ENCODE measurements at places on chromosomes 5 and 9.

- no peak for DNase-seq
These were observed 150.4 kb downstream of the RGS3 start for GRCh38 chr9:113613815-113614413.

GRCh38 chr9:31996331-31996730 lies 388.1 kb upstream of the ACO1 start:
- no peak for DNase-seq

DNA sequence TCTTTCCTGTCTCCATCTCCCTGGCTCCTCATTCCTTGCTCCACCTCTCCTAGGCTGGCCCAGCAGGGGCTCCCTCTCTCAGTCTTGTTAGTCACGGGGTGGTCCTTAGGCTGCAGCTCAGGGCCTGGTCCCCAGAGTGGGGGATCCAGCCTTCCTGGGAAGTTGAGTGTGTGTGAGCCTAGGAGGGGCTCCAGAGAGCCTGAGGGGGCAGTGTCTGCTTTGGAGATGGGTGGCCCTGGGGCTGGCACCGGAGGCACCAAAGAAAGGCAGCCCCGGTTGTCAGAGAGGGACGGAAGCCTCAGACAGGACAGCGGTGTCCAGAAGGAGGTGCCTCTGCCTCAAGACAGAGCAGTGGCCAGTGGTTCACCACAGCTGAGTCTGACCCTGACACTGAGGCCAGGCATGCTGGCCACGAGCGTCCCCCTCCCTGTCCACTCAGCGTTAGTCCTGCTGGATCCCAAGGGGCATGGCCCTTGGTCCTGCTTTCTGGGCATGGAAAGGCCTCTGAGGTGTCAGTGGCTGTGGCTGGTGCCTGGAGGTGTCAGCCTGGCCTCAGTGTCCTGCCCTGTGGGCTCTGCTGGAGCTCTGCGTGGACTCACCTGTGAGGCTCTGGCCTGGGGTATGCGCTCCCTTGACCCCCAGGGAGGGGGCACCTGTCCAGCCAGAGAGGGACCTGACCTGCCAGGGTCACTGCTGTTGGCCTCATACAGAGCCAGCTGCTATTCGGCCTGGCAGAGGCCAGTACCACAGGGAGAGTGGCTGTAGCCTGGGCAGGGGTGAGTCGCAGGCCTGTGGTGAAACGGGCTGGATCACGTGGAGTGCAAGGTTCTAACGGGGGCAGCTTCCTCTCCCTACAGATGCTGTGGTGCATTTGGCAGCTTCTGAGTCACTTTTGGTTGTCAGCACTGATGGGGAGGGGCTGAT lies 130.6 kb downstream of the CACNA1B start:
- no peak for DNase-seq

- peak; percentile 6 for DNase-seq
These were observed 639 bp downstream of the INVS start for GRCh38 chr9:100099722-100100042.

DNA sequence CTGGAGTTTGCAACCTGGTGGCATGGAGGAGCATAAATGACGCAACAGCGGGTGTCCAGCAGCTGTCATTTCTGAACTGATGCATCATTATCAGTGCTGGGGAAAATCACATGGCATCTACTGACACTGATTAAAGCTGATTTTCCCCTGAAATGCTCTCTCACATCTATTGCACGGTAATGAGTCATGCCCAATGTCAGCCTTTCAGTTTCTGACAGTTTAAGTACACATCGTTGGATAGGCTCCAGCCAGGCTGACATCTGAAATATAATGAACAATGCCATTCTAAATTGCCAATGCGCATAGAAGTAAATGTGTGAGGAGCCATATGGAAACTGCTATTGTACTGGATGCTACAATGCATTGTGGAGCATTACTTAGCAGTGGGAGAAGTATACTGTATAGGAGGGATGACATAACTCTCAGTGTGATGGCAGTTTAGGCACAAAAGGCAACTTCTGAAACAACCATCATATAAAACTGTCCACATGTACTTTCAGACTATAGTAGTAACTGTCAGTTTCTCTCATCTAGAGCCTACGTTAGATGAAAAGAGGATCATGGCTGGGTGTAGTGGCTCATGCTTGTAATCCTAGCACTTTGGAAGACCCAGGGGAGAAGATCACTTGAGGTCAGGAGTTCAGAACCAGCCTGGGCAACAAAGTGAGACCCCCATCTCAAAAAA lies 389.3 kb upstream of the DMAC1 start:
- DNase-seq = no peak

DNA sequence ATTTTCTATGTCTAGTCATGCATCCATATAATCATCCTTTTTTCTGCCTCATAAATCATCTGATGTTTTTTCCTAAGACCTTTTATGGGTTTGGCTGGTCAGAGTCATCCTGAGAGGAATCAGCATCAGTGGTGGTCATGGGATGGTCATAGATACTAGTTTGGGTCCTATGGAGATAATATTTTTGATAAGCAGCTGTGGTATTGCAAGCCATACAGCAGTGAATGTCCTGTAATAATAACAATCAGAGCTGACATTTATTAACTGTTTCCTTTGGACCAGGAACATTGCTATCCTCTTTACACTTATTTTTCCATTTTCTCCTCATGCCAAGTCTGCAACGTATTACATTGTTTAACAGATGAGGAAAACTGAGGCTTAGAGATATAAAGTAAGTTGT lies 83.1 kb downstream of the TEX10 start:
- no peak for DNase-seq

DNA sequence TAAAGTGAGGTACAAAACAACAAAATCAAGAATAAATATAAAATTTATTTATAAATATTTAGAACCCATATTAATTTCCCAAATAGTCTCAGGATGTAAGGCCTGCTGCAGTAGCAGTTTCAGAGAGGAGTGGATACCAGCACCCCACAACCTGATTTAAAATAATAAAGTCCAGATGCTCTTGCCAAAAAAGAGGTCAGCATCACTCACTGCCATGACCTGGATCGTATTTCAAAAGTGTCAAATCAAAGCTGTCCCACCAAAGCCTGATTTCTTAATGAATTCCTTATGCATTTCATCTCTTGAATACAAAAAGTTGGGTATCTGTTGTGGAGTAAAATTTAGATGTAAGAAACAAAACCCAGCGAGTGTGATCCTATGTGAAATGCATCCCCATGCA lies 58.0 kb upstream of the ROR2 start:
- no peak for DNase-seq

GRCh38 chr9:34171753-34172535 lies 6.9 kb upstream of the UBAP1 start:
- DNase-seq = no peak

GRCh38 chr5:17257705-17258273 lies 40.4 kb downstream of the BASP1 start:
- DNase-seq = no peak

DNA sequence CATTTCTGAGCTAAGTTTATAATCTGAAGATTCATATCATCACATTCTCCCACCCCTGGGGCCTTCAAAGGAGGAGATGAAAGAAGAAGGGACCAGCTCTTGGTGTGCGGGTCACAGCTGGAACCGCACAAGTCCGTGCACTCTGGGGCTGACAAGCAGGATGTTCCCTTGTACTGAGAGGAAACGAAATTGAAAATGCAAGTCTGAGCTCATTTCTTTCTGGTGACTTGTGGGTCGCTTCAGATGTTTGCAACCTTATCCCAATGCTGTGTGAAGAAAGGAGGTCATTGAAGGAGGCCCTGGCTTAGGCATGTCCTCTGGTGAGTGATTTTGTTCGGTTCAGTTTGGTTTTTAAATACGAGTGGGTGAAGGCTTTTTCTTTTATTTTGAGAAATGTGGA lies 59.6 kb downstream of the C9orf152 start:
- peak; percentile 43 for DNase-seq

- DNase-seq = no peak
These were observed 5.6 kb upstream of the HNRNPAB start for GRCh38 chr5:178198706-178199105.

DNA sequence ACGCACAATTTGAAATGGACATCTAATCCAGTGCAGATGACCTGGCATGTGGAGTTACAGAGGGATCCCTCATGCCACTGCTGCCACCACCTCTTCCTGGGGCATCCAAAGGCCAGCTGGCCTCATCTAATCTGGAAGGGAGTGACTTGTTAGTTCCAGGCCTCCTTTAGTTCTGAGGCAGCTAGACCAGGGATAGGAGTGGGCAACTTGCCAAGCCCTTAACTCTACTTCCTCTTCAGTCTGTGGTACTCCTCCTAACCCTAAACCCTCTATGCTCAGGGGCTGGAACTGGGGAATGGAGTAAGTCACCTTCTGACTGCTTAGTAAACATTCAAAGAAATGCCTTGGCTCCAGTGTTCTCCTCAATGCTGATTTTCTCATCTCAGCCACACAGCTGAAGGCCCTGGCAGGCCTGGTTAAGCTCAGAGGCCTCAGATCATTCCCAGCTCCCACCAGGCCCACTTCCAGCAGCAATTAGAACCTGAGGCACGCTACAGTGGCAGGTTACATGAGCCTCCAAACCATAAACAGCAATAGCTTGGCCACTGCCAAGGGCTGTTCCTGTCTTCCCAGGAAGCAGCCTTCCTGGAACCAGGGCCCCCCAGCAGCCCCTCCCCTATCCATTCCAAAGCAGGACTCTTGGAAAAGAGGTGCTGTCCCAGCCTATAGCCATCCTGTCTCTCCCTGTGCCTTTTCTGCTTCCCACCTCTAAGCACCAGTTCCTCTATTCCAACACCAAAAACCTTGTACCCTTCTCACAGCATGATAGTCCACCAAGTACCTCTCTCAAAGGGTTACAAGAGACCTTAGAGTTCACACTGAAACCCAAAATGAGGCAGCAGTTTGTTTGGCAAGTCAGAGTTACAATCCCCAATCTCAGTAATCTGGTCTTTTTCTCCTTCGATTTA lies 2.0 kb downstream of the EIF4EBP3 start:
- no peak for DNase-seq

DNA sequence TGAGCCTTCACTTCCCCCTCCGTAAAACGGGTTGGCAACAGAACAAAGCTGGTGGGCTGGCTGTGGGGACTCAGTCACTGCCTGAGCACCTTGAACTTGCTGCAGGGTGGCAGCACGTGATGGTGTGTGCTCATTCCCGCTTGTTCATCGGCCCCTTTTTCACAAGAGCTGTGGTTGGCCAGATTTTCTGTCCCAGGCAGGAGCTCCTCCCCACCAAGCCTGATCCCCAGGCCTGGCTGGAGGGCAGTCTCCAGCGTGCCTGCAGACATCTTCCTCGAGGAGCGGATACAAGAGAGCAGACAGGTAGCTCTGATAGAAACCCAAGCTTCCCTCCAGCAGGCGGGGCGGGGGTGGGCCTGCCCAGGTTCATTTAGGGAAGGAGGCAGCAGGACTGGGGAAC lies 61.9 kb upstream of the ORM1 start:
- no peak for DNase-seq

DNA sequence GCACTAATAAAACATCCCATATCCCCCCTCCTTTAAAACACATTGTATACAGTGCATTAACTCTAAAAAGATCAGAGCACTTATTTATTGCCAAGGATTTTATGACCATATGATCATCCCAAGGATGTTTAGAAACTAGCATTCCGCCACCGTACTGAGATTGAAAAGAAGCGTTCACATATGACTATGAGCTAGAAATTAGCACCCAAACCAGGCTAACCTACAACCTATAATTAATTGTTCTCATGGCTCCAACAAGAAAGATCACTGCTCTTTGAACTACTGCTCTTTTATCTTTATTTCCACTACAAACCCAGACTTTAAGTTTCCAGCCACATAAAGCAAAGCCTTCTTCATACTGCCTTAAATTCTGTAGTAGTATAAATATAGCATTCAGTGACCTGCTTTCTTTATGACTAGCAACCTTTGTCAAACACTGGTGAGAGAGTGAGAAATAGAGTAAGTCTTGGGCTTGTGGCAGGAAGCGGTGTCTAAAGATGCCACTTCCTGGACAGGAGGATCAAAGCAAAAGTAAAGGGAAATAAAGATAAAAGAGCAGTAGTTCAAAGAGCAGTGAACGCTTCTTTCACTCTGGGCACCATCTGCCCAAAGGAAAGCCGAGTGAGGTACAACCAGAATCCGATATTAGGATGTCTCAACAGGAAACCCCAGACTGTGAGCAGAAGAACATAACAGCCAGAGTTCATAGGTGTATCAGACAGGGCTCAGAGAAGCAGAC lies 151.1 kb upstream of the ERCC6L2 start:
- DNase-seq = peak; percentile 28

DNA sequence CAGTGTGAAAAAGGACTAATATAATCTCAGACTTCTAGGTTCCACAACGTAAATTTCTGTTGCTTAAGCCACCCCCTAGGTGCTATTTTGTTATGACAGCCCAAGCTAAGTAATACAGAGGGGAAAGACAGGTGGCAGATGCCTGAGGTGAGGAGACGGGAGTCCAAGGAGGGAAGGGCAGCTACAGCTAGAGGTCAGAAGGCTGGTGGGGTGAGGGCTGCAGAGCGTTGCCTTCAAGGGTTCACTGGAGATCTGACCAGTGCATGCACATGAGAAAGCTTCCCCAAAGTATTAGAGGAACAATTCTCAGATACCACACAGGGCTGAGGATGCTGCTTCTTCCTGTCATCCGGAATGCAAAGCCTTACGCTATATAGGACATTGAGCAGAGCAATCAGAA lies 104.7 kb upstream of the IRX4 start:
- DNase-seq = no peak

- DNase-seq = no peak
These were observed 2067.2 kb upstream of the C9orf72 start for GRCh38 chr9:29640507-29640906.

- DNase-seq = no peak
These were observed 2.1 kb downstream of the POLK start for GRCh38 chr5:75513841-75514240.

- no peak for DNase-seq
These were observed 2.7 kb upstream of the PURA start for GRCh38 chr5:140111011-140111858.

DNA sequence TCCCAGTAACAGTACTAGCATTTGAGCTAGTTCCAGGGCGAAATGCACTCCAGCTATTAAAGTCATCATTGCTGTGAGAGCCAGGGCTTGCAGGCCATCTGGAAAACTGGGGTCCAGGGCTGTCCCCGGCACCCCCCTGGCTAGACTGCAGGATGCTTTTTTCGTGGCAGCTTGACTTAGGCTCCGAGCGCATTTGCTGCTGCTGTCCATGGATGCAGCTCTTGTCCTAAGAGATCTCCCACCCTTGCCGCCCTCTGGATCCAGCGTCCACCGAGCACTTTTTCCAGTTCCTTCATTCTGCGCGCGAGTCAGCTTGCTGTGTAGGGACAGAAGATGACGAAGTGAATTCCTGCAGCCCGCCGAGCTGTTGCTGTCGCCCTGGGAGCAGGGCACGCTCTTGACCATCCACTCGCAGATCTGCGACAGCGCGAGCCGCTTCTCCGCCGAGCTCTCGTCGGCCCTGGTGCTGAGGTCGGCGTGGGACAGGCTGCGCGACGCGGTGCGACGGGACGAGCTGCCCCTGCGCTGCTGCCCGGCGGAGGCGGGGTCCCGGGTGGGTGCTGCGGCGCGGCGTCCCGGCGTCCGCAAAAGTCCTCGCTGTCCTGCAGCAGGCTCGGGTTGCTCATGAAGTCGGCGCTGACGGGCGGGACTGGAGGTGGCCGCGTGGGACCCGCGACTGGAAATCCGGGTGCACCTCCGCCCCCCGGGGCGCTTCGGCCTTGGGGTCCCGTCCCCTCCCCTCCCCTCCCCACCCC lies 30.7 kb downstream of the OR2V1 start:
- DNase-seq = no peak

- DNase-seq = no peak
These were observed 4.4 kb downstream of the NEURL1B start for GRCh38 chr5:172645271-172646055.

GRCh38 chr9:127388856-127389238 lies 8.1 kb upstream of the SLC2A8 start:
- DNase-seq = no peak

- DNase-seq = no peak
These were observed 103.6 kb downstream of the SLIT3 start for GRCh38 chr5:169197343-169197742.
